Activated CD8-positive, alpha-beta memory T cell treated with anti-CD3 and anti-CD28 coated beads, Interleukin-2, amount 10 ng/mL, durations not matched to agents 7 days and 5 days (primary cell): ENCODE measurements at places on chromosomes 2 and 18.

GRCh38 chr2:218832081-218832480 lies 478 bp upstream of the PRKAG3 start:
- no peak for DNase-seq

DNA sequence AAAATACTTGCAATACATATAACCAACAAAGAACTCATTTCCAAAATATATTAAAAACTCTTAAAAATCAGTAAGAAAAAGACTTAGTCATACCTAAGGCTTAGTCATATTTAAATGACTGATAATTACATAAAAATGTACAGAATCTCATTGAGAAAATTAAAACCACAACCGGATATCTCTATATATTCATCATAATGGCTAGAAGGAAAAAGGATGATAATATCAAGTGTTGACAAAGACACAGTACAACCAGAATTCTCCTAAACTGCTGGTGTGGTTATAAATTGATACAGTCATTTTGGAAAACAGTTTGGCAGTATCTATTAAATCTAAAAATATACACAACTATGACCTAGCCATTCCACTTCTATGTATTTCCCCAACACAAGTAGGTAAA lies 27.1 kb upstream of the IHH start:
- DNase-seq = no peak

DNA sequence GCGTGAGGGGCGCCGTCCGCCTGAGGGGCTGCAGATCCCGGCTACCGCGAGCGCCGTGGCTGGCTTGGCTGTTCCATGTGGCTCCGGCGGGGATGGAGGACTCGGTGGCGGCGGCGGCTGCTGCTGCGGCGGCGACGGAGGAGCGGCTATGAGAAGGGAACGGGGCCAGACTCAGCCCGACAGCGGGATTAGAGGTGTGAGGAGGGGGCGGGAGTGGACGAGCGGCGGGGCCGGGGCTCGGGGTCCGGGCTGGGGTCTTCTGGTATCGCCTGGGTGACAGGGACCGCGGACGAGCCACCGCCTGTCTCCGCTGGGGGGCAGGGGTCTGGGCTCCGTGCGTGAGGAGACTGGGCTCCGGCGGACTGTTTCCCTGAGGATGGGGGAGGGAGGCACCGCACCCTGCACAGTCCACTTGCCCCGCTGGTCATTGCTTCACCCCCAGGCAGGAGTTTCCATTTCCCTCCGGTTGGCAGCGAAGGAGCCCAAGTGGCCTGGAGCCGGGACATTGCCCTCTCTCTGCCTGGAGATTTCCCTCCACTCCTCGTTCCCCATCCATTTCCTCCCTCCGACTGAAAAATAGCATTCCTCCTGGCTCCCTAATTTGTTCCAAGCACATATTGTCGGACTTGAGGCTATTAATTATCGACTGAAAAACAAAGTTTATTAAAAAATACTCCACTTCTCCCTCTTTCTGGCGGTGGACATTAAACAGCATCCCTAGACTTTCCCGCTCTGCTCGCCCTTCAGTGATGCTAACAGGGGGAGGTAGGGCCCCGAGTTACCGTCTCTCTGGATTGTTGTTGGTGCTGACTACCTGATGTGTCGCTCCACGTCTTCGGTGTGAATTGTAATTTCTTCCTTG lies 577 bp downstream of the EHBP1 start:
- DNase-seq = peak; percentile 53

DNA sequence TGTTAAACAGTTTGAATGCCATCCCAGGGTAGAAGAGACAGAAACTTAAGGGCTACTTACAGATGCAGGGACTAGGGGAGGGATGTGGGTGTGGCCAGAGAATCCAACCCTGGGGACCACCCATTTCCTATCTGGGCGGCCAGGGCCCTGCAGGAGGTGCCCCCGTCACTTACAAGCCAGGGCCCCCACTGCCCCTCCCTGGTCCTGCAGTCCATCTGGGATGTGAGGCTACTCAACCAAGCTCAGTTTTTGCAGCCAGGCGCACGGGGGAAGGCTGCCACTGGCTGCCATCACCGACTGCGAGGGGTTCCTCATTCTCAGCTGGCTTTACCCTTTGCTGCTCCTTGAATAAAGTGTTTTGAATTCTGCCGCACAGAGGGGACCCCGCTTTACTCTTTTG lies 42.1 kb downstream of the RRM2 start:
- DNase-seq = no peak

- no peak for DNase-seq
These were observed 78.7 kb downstream of the USP40 start for GRCh38 chr2:233487748-233488345.

- DNase-seq = no peak
These were observed 563.1 kb upstream of the PIK3C3 start for GRCh38 chr18:41391616-41392595.
